ENCODE measurements at places on chromosomes 3 and 15.

- no peaks in the 10 kb centered on the region for H3K27me3 ChIP-seq
- H3K36me3 ChIP-seq, result peaks cover 3% of the 10 kb centered on the region
- no peak overlapping the region for H3K27ac ChIP-seq
- H3K4me3 ChIP-seq, result no peak overlapping the region
- H3K4me1 ChIP-seq, result peaks cover 9% of the 10 kb centered on the region
- no peak for DNase-seq
Measured at GRCh38 chr15:25415707-25416106, 23.1 kb downstream of the UBE3A start.

- peak; percentile 82 for DNase-seq
- peak overlapping the region; percentile 50 for H3K27ac ChIP-seq
- H3K27me3 ChIP-seq, result no peaks in the 10 kb centered on the region
- H3K36me3 ChIP-seq, result peaks cover 18% of the 10 kb centered on the region
Measured at GRCh38 chr15:84633311-84634227, 20.5 kb downstream of the WDR73 start.

DNA sequence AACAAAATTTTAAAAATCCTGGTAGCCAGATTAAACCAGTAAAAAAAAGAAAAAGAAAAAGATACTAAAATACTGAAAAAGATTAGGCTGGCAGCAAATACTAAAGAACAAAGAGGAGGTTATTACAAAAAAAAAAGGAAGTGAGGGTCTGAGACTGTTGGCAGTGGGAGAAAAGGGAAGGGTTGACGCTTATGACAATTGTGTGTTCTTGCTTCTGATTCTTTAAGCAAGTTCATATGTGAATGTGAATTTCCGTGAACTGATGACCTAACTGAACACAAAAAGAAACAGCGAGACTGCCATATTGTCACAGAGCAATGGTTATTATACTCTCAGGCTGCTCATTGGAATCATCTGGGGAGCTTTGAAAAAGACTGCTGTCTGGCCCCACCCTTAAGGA, 56.5 kb downstream of the ATP13A4 start:
- no peaks in the 10 kb centered on the region for H3K4me1 ChIP-seq
- no peak overlapping the region for H3K27ac ChIP-seq
- H3K4me3 ChIP-seq, result no peak overlapping the region
- H3K36me3 ChIP-seq, result no peaks in the 10 kb centered on the region
- no peak for DNase-seq

DNA sequence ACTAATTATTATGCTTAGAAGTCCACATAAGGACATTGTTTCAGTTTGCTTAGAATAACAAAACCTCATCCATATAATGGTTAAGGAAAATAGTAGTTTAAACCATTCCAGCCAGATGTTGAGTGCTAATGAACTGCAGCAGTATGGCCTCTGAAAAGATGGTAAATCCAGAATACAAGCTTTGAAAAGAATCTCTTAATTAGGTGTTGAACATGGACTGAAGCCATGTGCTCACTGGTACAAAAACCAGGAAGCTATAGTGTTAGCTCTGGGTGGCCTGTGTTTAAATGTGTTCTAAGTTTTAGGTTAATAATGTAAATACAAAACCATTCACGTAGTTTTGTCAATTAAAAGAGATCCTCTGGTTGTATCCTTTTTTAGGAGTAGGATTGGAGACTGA, 78.2 kb downstream of the GALK2 start:
- no peak for DNase-seq
- no peak overlapping the region for H3K27ac ChIP-seq
- no peaks in the 10 kb centered on the region for H3K27me3 ChIP-seq
- no peaks in the 10 kb centered on the region for H3K4me1 ChIP-seq
- H3K4me3 ChIP-seq, result no peak overlapping the region

GRCh38 chr15:31255732-31256377, 70.8 kb upstream of the KLF13 start:
- no peaks in the 10 kb centered on the region for H3K36me3 ChIP-seq
- H3K27ac ChIP-seq, result peak overlapping the region; percentile 51
- H3K27me3 ChIP-seq, result no peaks in the 10 kb centered on the region
- no peak overlapping the region for H3K4me3 ChIP-seq
- DNase-seq, result peak; percentile 77
- peaks cover 33% of the 10 kb centered on the region for H3K4me1 ChIP-seq

- no peak overlapping the region for H3K27ac ChIP-seq
- H3K36me3 ChIP-seq, result peaks cover 26% of the 10 kb centered on the region
- no peaks in the 10 kb centered on the region for H3K27me3 ChIP-seq
Measured at GRCh38 chr3:108051005-108051404, 39.8 kb downstream of the CD47 start.

Measured in B cell (primary cell).